Left renal pelvis (tissue), 4 donors: ENCODE measurements at places on chromosomes 1 and 21. TPM values are rescaled to one million over a fixed set of nuclear protein-coding genes. Genes with fewer than 3 reads are reported as not detected.

- DNase-seq = peak; percentile 52
Measured at GRCh38 chr1:34742667-34743270, 12.1 kb upstream of the GJB5 start.

DNA sequence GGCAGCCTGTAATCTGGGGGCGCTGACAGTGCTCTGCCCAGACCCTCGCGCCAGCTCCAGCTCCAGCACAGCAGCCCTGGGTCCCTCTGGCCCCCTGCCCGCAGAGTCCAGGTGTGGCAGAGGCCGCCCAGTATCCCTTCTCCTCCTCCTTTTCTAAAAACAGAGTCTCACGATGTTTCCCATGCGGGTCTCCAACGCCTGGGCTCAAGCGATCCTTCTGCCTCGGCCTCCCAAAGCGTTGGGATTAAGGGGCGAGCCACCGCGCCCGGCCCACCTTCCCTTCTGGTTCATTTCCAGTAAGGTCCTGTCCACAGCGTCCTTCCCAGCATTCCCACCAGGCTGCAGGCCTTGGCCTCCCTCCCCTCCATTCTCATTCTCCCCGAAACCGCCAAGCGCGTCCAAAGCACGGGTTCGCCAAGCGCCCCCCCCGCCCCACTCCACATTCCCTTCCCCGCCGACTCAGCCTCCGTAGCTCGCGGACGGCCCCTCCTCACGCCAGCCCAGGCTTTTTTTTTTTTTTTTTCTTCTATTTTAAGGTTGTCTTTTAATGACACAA lies 2.0 kb upstream of the PCBP3 start:
- DNase-seq = no peak

The HLX gene
- 11.2 TPM for polyA plus RNA-seq

GRCh38 chr1:236465959-236466303 lies 57.9 kb upstream of the LGALS8 start:
- no peak for DNase-seq

- no peak for DNase-seq
Measured at GRCh38 chr1:60715970-60716369, 366.4 kb upstream of the NFIA start.

GRCh38 chr1:15639931-15640330 lies 22.7 kb downstream of the DDI2 start:
- DNase-seq = no peak

DNA sequence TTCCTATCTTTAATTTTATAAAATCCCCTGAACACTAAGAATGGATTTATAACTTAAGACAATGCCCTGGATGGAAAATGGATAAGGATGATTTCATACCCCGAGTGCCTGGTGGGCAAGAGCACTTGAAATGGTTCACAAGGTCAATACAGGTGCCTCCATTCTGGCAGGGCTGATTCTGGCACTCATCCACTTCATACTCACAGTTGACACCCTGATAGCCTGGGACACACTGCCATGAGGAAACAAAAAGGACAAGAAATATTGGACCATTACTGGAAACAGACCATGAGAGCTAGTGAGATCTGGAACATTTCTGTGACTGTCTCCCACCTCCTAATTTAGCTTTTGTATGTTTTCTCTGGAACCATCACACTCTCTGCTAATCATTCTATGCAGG lies 39.1 kb upstream of the ADAM30 start:
- no peak for DNase-seq

The REN gene
- 94.2 TPM for polyA plus RNA-seq

The KRTAP13-2 gene
- polyA plus RNA-seq = not detected

DNA sequence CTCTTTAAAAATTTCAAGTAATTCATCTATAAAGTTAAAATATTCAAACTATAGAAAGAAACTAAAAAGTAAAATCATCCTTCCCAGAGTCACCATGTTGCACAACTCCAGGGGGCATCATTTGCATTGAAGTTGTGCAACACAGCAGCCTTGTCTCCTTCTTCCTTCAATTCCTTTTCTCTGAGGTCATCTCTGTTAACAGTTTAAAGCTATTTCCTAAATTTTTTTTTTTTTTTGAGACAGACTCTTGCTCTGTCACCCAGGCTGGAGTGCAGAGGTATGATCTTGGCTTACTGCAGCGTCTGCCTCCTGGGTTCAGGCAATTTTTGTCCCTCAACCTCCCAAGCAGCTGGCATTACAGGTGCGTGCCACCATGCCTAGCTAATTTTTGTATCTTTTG lies 7.1 kb downstream of the RHBG start:
- DNase-seq = no peak

GRCh38 chr1:111517469-111518225 lies 14.2 kb upstream of the ADORA3 start:
- no peak for DNase-seq

- no peak for DNase-seq
Measured at GRCh38 chr1:232428786-232429530, 201.0 kb downstream of the SIPA1L2 start.

The MAN1C1 gene
- 16.1 TPM for polyA plus RNA-seq

GRCh38 chr1:44293761-44294315 lies 61.2 kb downstream of the ERI3 start:
- no peak for DNase-seq

DNA sequence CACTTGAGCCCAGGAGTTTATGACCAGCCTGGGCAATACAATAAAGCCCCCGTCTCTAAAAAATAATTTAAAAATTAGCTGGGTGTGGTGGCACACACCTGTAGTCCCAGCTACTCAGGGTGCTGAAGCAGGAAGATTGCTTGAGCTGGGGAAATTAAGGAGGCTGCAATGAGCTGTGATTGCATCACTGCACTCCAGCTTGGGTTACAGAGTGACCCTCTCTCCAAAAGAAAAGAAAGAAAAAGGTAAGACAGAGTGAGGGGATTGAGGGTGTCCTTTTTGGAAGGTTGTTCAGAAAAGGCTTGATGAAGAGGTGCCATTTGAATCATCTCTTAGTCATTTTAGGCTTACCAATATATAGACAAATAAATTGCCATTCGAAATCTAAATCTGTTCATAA lies 4.0 kb upstream of the SRRM1 start:
- DNase-seq = no peak

DNA sequence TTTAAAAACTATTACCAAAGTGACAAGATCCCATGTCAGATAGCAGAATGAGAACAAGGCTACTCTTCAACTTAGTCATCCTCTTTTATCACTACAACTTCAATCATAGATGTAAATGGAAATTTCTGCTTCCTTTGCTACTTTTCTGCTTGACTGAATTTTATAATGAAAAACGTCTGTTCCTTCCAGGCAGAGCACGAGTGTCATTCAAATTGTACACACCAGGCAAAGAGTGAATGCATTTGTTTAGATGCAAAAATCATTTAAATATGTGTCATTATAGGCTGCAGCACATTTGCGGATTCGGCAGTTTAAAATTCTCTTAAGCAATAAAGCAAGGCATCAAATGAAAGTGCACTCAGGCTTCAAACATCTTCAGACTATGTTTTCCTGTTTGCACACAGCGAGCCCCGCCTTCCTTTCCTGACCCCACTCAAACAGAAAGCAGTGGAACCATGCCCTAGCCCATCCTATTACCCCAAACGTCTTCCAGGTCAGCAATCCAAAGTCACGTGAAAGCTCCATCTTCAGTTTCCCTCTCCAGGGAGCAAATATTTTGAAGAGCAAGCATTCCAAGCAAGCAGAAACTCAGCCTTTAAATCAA lies 99.6 kb downstream of the APP start:
- no peak for DNase-seq

GRCh38 chr1:156367383-156368156 lies 1.4 kb upstream of the RHBG start:
- no peak for DNase-seq

GRCh38 chr1:76121850-76122249 lies 47.3 kb downstream of the ST6GALNAC3 start:
- no peak for DNase-seq

- DNase-seq = no peak
Measured at GRCh38 chr1:24503059-24503751, 569 bp downstream of the RCAN3 start.

GRCh38 chr1:59682396-59683080 lies 132.2 kb upstream of the HOOK1 start:
- no peak for DNase-seq

DNA sequence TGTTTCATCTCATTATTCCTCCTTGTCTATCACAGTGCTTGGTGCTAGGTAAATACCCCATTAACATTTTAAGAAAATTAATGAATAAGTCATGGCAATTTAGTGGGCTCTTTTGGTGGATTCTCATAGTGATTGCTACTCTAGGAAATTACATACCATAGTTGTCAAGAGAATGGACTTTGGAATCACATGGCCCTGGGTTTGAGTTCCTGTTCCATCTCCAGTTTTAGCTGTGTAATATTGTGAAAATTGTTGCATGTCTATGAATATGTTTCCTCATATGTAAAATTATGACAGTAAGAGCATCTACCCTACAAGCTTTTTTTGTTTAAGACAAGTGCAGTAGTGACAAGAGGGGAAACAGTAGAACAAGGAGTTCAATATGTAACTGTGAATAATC lies 20.7 kb downstream of the WDTC1 start:
- no peak for DNase-seq

The CENPF gene
- 90.0 TPM for polyA plus RNA-seq

GRCh38 chr1:6241887-6242740 lies 1.9 kb upstream of the HES3 start:
- DNase-seq = no peak

DNA sequence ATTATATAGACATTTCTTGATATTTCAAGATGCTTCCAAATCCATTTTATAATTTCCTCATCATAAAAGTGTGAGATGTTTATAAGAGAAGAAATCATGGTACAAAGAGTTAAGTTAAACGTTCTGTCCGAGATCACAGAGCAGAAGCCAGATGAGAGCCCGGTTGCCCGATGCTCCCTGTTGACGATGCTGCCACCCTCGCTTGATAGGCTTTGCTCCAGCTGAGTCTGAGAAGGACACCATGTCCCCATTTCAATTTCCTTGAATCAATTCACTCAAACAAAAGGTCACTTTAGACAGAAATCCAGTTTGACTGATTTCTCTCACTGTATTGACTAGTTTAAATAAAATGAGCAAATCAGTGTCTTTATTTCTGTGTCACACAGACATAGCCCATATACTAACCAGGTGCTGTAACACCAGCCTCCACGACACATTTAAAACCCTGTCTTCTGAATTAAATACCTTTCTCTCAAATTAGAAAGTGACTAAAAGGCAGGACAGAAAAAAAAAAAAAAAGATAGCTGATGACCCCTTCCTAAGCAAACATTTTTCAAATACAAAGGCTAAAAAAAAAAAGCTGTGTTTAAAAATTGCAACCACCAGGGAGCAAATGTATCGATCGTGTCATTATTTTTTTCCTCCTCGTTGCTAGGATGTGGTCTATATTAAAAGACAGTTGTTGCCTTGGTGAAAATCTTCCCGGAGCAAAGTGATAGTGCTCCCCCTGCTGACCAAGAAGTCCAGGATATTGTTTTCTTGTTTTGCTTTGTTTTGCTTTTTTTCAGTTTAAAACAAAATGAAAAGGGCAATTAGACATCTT lies 35.2 kb downstream of the DNASE2B start:
- peak; percentile 43 for DNase-seq

- no peak for DNase-seq
Measured at GRCh38 chr1:30986755-30987154, 78.2 kb upstream of the SDC3 start.

DNA sequence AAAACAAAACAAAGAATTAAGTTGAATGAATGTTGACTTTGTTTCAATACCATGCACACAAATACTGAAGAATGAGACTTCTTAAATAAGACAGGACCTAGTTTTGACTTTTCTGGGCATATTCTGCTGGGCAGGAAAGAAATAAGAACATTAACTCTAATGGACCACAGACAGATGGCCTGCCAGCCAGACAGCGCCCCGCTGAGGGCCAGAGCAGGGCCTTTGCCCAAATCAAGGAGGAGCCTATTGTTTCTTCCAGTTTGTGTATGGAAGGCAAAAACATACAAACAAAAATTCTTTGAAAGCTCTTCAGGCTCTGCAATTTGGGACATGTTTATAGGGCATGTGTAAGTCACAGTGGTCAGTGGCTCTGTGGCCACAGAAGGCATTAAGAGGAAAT lies 44.4 kb upstream of the KIF26B start:
- no peak for DNase-seq

The SLAMF9 gene
- polyA plus RNA-seq = not detected

DNA sequence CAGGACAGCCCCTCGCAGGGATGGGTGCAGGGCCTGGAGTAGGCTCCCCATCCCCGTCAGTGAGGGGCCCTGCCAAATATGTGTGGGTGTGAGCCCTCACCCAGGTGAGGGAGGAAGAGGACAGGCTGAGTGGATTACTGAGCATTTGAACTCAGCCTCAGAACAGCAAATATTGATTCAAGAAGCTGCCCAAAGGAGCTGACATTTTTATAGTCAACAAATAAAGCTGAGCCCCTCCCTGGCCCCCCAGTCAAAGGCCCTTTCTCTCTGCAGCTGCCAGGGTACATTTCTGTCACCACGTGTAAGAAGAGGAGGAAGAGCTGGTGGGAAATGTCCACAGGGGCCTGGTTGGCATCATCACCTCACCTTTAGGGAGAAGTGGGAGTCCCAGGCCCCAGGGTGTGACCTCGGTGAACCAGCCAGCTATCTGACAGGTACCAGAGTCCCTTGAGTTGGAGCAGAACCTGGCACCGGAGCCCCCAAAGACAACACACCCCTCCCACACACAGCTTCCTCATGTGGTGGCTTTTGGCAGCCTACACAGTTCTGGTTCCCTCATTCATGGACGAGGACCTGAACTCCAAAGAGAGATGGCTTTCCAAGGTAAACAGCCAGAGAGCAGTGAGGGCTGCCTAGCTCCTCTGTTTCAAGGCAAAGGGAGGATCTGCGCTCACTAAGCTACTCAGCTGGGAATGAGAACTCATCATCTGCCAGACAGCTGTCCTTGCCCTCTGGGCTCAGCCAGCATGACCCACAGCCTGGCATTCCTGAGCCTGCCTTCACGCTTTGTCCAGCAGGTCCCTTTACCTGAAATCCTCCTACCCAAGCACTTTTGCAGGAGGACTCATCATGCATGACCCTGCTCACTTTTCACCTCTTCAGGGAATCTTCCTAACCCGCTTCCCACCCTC lies 43.0 kb upstream of the TENT5C start:
- DNase-seq = no peak

The RHD gene
- 3.8 TPM for polyA plus RNA-seq

DNA sequence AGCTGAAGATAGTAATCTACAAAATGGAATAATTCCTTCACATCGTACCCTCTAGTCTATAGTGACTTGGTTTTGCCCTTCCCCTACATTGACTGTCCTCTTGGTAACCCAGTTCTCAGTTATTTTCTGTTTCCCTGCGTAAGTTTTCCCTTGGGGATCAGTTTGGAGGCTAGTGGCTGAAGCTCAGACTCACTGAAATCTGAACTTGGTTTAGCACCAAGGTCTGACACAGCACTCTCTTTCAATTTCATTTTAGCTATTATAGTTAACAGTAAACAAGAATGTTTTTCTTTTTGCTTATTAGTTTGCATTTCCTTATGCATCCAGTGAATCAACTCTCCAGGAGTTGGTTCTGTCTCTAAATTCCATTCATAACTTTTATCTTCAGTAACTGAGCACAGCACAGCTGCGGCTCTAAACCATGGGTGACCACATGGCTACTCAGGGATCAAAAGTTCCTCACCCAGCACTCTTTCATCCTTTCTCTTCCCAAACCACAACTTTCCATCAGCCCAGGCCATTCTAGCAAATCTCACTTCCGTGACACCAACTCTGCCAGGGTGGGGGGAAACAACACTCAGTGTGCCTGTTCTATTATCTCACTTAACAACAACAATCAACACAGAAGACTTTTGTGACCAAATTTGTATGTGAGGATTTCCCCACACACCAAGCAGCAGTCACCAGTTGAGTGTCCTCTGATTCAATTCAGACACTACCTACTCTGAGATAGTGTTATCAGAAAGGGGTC lies 17.6 kb upstream of the IFI6 start:
- no peak for DNase-seq

GRCh38 chr21:31660259-31660565 lies 719 bp downstream of the SOD1 start:
- DNase-seq = no peak
